ENCODE measurements at places on chromosomes 4 and X.

- no peak for DNase-seq
These were observed 3.3 kb downstream of the KLF3 start for GRCh38 chr4:38667085-38667893.

- DNase-seq = no peak
These were observed 13.0 kb upstream of the SEPSECS start for GRCh38 chr4:25172961-25173915.

DNA sequence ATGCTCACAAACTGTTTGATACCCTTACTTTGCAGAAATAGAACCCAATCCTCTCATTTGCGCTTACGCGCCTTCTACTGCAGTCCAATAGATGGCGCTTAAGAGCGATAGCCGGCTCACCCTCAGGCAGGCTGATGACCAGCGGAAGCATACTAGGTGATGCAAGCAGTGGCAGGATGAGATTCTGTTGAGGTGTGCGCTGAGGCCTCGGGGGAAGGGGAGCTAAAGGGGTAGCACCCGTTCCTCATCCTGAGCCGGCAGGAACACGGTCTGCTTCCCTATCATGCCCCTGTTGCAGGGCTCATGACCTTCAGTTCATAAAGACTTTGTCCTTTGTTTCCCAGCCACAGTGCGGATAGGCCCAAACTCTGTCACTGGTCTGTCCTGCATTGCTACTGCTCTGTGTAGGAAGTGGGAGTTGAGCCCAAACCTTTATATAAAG, 628.9 kb downstream of the TLL1 start:
- no peak for DNase-seq

DNA sequence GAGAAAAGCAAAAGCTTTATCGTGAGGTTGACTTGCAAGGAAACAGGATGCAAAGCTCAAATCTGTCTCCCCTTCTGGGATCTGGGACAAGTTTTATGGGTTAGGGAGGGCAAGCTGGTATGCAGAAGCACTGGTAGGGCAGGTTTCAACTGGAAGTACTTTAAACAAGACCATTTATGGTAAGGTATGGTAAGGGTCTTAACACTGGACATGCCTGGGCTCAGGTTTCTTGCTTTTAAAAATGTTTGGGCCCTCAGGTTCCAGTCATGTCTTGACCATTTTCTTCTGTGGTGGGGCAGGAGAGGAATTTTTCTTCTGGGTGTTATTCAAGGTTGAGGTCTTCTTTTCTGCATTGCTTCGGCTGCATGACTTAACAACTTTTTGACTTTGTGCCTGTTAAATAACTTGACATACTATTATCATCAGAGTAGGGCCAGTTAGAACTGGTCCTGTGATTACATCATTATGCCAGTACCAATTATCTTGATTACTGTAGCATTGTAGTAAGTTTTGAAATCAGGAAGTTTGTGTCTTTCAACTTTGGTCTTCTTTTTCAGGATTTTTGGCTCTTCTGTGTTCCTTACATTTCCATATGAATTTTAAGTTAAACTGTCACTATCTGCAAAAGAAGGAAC, 33.7 kb downstream of the CD38 start:
- no peak for DNase-seq

DNA sequence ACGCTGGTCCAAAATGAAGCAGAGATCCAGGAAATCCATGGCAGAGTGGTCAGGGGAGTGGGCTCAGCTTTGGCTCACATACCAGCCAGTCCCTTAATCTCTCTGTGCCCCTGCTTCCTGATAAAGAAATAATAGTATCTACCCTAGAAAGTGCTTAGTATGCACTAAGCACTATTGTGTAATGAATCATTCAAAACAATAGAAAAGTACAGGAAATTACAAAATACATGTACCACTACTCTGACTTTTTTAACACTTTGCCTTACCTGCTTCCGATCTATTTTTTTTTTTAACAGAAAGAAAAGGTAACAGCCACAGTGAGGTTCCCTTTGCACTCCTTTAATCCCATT, 49.9 kb downstream of the TBC1D9 start:
- DNase-seq = no peak

- no peak for DNase-seq
These were observed 24.3 kb upstream of the PAK3 start for GRCh38 chrX:111071542-111072277.

DNA sequence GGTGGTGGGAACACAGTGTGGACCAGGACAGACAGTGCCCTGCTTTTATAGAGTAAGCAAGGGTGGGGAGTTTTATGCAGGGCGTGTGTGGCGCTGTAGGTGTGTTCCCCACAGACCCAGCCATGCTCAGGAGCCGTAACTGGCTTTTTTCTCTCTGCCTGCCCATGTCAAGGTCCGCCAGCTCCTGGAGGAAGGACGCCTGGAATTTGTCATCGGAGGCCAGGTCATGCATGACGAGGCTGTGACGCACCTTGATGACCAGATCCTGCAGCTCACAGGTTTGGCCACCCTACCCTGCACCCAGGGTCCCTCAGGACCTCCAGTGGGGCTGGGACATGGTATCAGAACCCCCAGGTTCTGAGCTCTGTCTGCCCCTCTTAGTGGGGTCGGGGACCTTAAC, 3.2 kb downstream of the MAN2B2 start:
- DNase-seq = no peak

- peak; percentile 45 for DNase-seq
These were observed 264.9 kb downstream of the RAPGEF2 start for GRCh38 chr4:159367781-159368080.

DNA sequence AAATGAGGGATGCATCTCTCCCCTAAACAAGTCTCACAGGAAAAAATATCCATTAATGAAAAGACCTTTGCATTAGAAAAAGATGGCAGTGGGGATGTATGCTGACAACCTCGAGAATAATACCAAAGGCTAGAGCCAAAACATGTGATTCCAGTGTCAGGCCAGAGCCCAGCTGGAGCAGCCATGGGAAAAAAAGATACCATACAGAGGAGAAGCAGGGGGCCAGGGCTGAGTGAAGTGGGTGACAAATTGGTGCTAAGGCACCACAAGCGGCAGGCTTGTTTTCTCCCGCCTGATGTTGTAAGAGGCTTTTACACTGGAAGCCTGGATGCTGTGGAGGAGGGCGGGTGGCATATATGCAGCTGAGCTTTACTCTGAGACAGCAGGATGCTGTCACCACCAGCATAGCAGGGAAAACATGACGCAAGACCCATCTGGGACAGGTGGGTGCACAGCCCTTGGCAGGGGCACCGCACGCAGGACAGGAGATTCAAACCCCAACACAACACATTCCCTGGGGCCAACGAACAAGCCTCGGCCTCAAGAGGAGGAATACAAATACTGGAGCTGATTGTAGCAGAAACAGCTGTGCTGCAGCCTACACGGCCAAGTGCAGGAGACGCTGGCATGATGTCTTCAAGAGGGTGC, 91.9 kb downstream of the TSPAN5 start:
- DNase-seq = no peak

GRCh38 chr4:173527103-173527891, 2.7 kb downstream of the HAND2 start:
- no peak for DNase-seq

DNA sequence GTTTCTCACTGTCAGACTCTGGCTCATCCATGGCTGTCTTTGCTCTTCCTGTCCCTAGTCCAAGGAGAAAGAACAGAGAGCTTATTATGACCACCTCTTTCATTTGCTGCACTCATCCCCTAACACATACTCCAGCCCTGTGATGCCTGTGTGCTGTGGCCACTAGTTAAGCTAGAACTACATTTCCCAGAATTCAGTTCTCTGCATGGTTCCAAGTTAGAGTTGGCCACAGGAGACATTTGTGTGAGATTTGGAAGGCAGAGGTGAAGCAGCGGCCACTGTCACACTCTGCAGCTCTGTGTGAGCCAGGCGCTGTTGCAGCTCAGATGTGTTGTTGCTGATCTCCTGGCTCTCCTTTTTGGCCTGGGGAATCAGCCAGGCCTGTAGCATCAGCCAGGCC, 188.2 kb upstream of the ATP6AP2 start:
- DNase-seq = no peak

DNA sequence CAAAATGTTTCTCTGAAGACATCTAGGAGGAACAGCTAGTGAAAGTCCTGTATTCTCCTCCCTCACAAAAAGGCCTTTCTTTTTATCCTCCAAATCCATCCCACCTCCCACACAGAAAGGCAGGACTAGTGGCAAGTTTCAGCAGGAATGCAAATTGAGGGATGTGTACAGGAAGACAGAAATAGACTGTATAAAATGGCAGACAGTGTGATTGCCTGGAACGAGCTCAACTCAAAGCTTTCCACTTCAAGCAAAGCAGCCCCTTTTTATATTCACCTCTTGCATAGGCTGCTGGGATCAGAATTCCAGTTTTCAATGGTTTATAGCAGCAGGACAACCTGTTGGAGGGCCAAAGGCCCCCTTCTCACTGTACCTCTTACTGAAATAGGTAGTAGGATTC, 57.5 kb downstream of the DCX start:
- no peak for DNase-seq

Measured in GM12878 (cell line).